ENCODE measurements at places on chromosomes 7 and 10.

DNA sequence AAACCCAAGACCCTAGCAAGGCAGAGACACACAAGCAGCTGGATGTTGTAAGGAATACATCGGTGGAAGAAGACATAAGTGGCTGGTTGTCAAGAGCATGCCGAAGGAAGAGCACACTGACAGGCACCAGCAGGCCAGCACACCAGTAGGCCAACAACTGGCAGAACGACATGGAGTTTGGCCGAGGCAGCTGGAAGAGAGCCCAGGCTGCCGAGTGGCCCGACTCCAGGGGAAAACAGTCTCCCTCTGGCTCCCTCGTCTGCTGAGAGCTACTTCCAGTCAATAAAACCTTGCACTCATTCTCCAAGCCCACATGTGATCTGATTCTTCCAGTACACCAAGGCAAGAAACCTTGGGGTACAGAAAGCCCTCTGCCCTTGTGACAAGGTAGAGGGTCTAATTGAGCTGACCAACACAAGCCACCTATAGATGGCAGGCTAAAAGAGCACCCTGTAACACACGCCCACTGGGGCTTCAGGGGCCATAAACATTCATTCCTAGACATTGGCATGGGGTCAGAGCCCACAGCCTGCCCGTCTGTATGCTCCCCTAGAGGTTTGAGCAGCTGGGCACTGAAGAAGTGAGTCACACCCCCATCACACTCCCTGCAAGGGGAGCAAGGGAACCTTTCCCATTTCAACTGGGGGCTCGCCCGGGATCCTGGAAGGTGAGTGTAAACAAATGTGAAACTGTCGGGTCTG lies 14.7 kb upstream of the TNS3 start:
- DNase-seq = no peak

DNA sequence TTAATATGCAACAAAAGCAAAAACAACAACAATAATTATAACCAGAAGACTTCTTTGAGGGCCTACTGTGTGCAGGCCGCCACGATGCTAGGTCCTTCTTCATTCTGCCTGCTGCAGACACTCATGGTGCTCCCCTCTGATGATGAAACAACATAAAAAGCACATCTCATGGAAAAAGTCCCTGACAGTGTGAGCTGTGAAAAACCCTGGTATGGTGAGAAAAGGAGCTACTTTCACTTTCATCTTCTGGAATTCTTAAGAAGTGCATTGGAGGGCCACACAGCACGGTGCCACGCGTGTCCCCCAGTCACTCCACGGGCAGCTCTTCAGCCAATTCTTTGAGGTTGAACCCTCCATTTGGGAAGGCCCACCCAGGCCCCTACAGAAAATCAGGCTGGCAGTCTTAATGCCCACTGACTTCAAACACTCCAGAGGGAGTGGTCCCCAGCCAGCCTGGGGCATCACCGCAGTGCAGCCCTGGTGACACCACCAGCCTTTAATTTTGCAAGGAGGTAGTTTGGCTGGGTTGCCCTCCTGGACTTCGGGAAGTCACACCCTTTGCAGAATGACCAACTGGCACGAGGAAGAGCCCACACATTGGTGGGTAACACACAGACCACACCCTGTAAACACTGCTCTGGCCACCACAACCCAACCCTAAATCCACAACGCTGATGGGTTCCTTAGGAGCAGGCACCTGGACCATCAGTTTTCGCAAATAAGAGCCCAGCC lies 7.7 kb downstream of the KCNMA1 start:
- no peak for DNase-seq

DNA sequence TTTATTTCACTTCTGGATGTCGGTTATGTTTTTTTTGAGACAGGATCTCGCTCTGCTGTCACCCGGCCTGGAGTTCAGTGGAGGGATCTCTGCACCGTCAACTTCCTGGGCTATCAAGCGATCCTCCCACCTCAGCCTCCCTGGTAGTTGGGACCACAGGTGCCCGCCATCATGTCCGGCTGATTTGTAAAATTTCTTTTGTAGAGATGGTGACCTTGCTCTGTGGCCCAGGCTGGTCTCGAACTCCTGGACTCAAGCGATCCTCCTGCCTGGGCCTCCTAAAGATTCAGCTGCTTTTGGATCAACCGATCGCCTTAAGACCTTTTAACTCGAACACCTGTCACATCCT lies 606 bp upstream of the RABGEF1 start:
- no peak for DNase-seq

DNA sequence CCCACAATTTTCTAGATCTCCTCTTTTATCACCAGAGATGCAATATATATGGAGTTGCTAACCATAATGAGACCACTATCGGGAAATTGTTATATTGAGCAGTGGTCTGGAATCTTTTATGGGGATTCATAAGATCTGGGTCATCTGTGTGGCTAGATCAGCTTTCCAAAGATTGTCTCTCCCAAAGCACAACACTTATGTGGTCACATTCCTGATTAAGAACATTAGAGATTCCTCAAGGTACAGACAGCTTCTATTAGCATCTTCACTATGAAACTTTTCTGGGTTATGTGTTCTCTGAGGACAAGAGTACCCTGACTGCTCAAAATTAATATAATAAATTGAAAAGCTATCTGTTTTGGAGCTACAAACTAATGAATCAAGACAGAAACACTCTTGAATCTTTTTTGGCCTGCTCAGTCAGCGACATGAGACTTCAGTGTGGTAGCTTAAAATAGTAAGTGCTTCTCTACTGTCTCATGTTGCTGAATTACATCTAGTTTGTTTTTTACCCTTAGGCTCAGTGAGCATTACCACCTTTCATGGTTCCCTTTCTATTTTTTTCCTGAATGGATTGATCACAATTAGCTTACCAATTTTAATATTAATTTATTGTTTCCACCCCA lies 42.6 kb upstream of the STRIP2 start:
- DNase-seq = no peak

DNA sequence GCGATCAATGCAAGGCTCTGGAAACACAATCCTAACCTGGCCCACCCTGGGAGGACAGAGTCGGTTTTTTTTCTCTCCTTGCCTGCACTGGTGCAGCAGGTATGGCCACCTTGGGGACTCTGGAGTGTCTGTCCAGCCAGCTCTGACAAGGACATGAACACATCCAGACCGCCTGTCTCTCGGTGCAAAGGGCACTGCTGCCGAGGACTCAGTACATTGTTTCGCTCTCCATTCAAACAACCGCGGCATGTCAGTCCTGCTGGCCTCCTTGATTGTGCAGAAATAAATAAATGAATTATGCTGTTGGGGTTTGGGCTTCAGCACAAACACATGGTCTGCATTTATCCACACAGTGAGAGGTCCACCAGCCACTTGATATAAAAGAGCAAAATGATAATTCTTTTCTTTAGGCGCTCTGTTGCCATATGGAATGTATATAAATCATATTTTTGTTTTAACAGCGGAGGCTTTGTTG lies 565.2 kb downstream of the KCNMA1 start:
- DNase-seq = no peak

DNA sequence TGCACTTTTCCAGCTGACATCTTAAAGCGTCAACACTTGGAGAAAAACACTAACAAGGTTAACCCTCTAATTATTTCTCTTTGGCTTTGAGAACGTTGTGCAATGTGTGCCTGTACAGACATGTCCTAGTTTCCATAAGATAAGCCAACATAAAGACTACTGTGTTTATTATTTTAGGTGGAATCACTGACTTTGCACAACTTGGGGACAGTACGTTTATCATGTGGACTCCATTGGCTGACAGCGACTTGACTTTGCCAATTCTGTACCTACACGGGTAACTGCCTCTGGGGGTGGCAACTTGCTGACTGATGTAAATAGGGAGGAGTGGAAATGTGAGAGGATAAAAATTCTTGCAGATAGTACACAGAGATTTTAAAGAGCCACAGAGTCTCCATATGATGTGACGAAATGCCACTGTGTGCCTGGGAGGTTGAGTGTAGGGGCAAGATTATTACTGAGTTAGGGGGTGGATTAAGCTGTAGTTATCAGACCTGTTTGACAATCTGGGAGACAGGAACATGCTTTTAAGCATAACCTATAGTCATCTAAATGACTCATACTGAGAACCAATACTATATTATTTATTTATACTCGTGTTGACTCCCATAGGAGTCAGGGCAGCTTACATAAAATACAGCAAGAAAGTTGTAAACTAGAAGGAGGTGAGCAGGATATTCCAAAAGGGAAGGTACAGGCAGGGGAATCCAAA lies 21.0 kb downstream of the SLC13A4 start:
- DNase-seq = no peak

DNA sequence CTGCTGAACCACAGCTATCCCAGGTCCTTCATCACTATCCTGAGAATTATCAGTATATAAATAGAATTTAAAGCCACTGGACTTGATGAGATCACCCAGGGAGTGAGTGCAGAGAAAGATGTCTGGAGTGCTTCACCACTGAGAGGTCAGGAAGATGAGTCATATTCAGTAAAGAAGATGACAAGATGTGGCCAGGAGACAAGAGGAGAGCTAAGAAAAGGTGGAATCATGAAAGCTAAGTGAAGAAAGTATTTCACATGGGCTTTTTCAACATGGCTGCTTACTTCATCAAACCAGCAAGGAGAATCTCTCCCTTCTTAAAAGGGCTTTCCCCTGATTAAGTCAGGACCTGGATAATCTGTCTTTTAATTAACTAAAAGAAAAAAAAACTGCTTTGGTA lies 9.1 kb upstream of the PRKAR2B start:
- DNase-seq = no peak

DNA sequence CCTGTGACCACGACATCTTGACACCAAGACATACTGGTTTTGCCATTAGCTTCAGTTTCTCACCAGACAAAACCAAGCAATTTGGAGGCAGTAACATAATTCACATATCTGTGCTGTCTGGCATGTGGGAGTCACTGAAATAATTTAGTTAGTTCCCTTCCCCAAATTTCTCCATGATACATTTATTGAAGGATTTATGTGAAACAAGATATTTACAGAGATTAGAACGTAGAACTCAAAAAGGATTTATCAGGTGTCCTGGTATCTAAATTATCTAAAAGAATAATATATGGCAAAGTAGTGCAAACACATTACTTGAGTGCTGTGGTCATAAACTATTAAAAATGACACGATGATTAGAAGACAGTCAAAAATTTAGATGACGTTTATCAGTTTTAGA lies 98.7 kb downstream of the ETV1 start:
- DNase-seq = no peak

DNA sequence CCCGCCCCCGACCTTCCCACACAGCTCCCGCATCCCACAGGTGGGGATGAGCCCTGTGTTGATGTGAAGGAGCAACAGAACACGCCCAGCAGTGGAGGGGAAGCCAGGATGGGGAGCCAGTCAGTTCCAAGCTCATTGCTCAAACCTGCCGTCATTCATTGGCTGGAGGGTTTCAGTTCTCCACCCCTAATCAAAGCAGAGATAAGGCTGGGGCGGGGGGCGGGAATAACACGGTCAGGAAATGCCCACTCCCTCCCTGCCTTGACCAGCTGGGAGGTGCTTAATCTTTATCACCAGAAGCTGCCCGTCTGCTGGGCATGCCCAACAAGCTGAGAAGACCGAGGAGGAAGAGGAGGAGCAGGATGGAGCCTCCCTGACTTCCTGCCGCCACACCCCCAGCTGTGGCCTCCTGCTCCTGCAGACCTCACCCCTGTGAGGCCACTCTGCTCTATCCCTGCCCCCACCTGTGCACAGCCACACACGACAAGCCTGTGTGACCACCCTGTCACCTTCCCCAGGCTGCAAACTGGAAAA lies 265.1 kb downstream of the ZEB1 start:
- DNase-seq = no peak

GRCh38 chr7:113806633-113807327 lies 112.0 kb downstream of the PPP1R3A start:
- DNase-seq = no peak

- DNase-seq = no peak
These were observed 985.6 kb upstream of the LRRN3 start for GRCh38 chr7:110105307-110105706.

GRCh38 chr7:110317541-110318265 lies 773.2 kb upstream of the LRRN3 start:
- DNase-seq = no peak

GRCh38 chr7:45394117-45394708 lies 180.0 kb upstream of the ADCY1 start:
- DNase-seq = no peak

DNA sequence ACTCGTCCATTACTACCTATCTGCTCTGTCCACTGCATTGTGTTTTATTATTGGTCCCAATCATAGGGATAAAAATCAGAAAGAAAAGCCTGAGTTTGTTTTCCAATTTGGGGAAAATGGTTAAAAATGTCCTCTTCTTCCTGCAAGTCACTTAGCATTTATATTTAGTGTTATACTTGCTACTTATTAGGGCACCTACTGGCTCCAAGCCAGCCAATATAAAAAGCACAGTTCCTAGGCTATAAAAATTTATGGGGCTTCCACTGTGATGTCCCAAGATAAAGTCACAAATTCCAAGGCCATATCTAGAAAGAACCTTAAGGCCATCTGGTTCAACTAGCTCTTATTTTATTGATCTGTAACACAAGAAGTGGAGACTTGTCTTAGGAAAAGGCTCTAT lies 3.2 kb downstream of the SLC35B4 start:
- DNase-seq = no peak

- DNase-seq = no peak
These were observed 96.4 kb upstream of the ZMIZ1 start for GRCh38 chr10:78972160-78972946.

- no peak for DNase-seq
These were observed 219.6 kb downstream of the KCNMA1 start for GRCh38 chr10:77417806-77418640.

GRCh38 chr7:30863706-30864035 lies 48.0 kb upstream of the AQP1 start:
- no peak for DNase-seq

DNA sequence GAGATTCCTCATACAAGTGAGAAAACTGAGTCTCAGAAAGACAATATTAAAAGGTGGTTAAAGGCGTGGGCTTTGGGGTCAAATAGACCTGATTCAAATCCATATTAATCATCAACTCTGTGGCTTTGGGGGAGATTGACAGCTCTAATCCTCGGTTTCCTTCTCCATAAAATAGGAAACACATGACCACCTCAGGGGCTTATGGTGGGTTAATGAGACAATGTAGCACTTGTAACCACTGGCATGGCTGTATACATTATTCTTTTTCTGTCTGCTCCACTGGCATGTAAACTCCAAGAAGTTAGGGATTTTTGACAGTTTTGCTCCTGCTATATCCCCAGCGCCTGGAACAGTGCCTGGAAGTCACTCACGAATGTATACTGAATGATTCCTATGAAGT lies 120.8 kb upstream of the GAD2 start:
- DNase-seq = no peak

- no peak for DNase-seq
These were observed 173.3 kb upstream of the AGK start for GRCh38 chr7:141377906-141378305.
